Mammary microvascular endothelial cell (primary cell): ENCODE measurements at places on chromosomes 12 and 14. TPM values are rescaled to one million over a fixed set of nuclear protein-coding genes. Genes with fewer than 3 reads are reported as not detected.

Gene GSC
- total RNA-seq = not detected in 2 replicates

Gene NTS
- total RNA-seq = not detected in 2 replicates

Gene PIP4P1
- 13.5 and 16.1 TPM in 2 replicates for total RNA-seq

Gene CLEC4C
- not detected in 2 replicates for total RNA-seq

Gene CNTN1
- not detected in 2 replicates for total RNA-seq

Gene RABGGTA
- total RNA-seq = 33.1 and 48.0 TPM in 2 replicates

Gene ORAI1
- 27.3 and 30.8 TPM in 2 replicates for total RNA-seq

Gene DTX1
- total RNA-seq = not detected in 2 replicates

Gene FSCB
- not detected in 2 replicates for total RNA-seq

Gene MSI1
- not detected in 2 replicates for total RNA-seq

Gene PLBD1
- 0.05 and 0.27 TPM in 2 replicates for total RNA-seq

Gene KHNYN
- 27.6 and 31.2 TPM in 2 replicates for total RNA-seq

Gene DIO2
- total RNA-seq = 0.15 TPM in 1 of 2 replicates, not detected in the other

Gene NELL2
- not detected in 2 replicates for total RNA-seq

Gene VRTN
- total RNA-seq = not detected in 2 replicates

Gene KERA
- total RNA-seq = not detected in 2 replicates

Gene FAIM2
- not detected in 2 replicates for total RNA-seq

Gene AKAP6
- total RNA-seq = 0.10 and 0.13 TPM in 2 replicates

Gene TCL1B
- total RNA-seq = not detected in 2 replicates
